ENCODE measurements at places on chromosomes 16 and 17.

- DNase-seq: no peak
Observed at GRCh38 chr16:83068686-83069085, 441.9 kb downstream of the CDH13 start.

DNA sequence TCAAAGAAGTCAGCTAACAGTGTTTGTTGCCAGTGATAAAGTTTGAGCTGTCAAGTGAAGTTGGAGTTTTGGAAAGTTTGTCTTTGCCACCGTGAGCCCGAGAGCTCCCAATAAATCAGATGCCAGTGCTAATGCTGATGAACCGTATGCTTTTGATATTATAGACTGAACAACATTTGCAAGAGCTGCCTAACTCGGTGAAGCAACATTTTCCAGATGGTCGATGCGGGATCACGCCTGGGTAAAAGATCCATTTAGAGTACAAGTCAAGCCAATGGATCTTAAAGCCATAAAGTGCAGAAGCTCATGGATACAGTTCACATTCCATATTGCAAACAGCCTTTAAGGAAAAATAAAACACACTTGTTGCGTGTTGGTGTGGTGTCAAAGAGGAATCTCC lies 9.6 kb downstream of the BANP start:
- DNase-seq: no peak

DNA sequence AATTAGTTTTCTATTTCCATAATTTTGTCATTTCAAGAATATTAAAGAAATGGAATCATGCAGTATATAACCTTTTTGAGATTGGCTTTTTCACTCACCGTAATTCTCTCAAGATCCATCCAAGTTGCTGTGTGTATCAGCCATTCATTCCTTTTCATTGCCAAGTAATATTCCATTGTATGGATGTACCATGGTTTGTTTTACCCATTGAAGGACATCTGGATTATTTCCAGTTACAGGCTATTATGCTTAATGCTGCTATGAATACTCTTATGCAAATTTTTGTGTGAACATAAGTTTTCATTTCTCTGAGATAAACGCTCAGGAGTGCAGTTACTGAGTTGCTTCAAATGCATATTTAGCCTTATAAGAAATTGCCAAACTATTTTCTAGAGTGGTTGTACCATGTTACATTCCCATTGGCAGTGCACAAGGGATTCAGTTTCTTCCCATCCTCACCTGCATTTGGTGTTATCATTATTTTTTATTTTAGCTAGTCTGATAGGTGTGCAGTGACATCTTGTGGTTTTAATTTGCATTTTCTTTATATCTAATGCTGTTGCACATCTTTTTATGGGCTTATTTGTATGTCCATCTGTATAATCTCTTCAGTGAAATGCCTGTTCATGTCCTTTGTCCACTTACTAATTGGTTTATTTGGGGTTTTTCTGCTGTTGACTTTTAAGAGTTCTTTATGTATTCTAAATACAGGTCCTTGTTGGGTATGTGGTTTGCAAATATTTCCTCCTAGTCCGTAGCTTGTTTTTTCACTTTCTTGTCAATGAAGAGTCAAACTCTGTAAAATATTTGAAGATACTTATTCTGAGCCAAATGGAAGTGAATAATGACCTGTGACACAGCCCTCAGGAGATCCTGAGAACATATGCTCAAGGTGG lies 32.7 kb downstream of the BMERB1 start:
- DNase-seq: no peak

DNA sequence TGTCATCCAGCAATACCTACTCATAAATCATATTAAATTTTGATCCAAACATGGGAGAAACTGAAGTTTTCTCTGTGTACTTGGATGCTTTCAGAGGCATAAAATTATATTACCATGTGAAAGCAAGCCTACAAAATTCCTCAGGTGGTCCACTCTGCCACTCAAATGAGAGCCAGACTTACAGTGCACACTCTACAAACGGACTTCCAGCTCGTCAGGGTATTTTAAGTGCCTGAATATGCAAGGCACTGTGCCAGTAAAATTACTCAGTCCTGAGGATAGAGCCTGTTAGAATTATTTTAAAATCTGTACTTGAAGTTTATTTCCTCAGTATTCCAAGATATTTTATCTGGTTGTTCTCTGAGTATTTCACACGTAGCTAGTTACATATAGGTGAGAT lies 54.5 kb downstream of the TENT4B start:
- no peak for DNase-seq

GRCh38 chr16:58047557-58048348 lies 22.2 kb downstream of the MMP15 start:
- no peak for DNase-seq

GRCh38 chr16:56450275-56450985 lies 702 bp downstream of the NUDT21 start:
- no peak for DNase-seq

- DNase-seq: no peak
Observed at GRCh38 chr17:40813804-40814203, 8.6 kb downstream of the KRT10 start.

GRCh38 chr16:84532291-84532724 lies 27.8 kb upstream of the MEAK7 start:
- no peak for DNase-seq

DNA sequence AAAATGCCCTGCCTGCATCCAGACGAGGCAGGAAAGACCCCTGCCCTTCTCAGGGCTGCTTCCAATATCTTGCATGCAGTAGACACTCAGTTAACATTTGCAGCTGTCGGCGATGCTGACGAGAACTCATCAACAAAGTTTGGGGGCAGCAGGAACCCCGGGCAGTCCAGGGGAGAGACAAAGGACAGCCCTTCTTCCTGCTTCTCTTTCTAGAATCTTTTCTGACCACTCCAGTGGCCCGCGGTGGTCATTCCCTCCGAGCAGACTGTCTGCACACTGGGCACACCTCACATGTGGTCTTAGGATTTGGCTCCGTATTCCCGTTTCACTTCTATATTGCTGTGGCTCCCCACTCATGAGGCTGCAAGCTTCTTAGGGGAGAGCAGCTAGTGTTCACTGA lies 31.0 kb upstream of the MFSD6L start:
- DNase-seq: no peak

DNA sequence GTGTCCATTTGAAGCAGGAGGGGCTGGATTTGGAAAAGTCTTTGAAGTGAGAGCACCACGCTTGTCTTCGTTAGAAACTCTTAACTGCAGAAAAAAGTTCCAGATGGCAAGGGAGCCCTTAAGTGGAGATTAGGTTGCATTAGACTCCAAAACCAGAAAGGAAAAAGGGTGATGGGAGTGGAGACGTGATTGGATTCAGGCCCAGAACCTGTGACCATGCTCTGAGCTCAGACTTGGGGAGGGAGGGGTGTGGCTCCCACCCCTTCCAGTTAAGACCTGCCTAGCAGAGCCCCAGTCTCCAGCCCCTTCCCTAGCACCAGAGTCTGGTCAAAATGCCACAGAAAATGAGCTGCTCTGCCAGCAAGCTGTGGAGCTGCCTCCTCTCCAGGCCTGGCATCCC lies 6.4 kb upstream of the LGALS9 start:
- no peak for DNase-seq

GRCh38 chr16:31325171-31325570 lies 29.8 kb upstream of the ITGAX start:
- DNase-seq: no peak

- DNase-seq: no peak
Observed at GRCh38 chr16:57938936-57939871, 31.7 kb downstream of the CNGB1 start.

DNA sequence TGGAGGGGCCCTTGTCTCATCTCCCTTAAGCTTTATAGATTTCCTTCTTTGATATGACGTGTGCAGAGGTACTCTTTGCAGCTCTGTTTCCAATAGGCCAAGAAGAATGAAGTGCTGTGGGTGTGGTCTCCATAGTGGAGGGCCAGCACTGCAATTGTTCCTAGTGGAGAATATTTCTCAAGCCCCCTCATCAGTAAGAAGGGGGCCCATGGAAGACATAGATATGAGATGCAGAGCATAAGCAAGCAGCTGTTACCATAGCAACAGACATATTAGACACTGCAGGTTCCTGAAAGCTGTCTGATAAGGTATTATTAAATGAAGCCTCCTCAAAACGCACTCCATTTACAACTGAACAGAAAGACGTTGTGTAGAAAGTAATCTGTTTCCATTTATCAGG lies 240.7 kb downstream of the ZFHX3 start:
- DNase-seq: no peak

- no peak for DNase-seq
Observed at GRCh38 chr16:20821682-20822081, 15.4 kb downstream of the REXO5 start.
